ENCODE measurements at places on chromosomes 12 and 14.

GRCh38 chr12:52144512-52145227 is 47.1 kb downstream of the KRT80 start:
- DNase-seq: no peak

GRCh38 chr12:107329569-107330324 is 236.4 kb upstream of the CRY1 start:
- DNase-seq: no peak

DNA sequence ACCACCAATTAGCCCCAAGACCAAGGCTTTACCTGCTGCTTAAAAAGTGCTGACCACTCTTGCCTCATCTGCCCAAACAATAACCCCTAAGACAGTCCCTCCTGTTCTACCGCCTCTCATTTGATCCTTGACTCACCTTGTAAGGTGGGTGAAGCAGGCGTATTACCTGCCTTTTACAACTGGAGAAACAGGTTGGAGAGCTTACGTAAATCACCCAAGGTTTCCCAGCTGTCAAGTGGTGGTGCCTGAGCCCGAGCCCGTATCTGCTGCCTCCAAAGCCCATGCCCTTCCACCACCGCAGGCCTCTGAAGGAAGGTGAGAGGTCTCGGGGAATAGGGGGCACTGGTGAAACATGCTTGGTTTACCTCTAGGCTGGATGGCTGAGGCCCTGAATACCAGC is 36.6 kb downstream of the MAX start:
- DNase-seq: no peak

- peak; percentile 10 for DNase-seq
Measured at GRCh38 chr12:66072135-66072534, 58.4 kb downstream of the LLPH start.

- no peak for DNase-seq
Measured at GRCh38 chr12:71046215-71046614, 111.6 kb downstream of the TSPAN8 start.

GRCh38 chr12:57604454-57604991 is at the start of gene DTX3:
TSS of gene DTX3 (plus strand) at chr12:57604824. CDS start at chr12:57606518, 1,694 bp downstream.
- DNase-seq: peak; percentile 41

All from B cell (primary cell).